ENCODE measurements at places on chromosomes 2 and 18.

DNA sequence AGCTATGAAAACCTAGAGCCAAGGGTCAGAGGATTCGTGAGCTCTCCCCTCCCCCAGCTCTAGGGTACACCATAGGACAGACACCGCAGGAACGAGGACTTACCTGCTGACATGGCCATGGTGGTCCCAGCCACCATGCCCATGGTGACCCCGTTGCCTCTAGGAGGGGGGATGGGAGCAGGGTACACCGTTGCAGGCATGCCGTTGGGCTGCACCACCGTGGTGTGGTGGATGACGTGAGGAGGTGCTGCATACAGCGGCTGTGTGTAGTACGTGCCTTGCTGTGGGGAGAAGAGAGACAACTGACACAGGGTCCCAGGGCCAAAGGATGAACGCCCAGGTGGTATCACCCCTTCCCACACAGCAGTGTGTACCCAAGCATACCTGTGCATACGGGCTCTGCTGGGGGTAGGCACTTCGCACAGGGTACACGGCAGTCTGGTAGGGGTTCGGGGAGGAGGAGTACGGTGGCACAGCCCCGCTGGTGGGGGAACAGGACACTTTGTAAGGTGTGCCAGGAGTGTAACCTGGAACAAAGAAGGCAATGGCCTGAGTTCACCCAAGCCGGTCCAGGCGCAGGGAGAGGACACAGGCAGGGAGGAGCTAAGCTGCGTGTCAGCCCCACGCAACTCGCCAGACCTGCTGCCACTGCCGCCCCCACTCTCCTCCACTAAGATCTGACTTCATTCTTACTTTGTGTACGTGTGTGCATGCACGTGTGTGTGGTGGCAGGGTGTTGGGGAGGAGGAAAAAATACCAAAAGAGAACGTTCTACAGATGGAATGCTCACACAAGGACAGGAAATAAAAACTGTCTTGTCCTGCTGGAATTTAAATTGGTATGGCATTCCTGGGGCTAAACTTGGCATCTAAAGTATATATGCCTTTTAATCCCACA, 37.8 kb downstream of the FAM168B start:
- no peak for DNase-seq

DNA sequence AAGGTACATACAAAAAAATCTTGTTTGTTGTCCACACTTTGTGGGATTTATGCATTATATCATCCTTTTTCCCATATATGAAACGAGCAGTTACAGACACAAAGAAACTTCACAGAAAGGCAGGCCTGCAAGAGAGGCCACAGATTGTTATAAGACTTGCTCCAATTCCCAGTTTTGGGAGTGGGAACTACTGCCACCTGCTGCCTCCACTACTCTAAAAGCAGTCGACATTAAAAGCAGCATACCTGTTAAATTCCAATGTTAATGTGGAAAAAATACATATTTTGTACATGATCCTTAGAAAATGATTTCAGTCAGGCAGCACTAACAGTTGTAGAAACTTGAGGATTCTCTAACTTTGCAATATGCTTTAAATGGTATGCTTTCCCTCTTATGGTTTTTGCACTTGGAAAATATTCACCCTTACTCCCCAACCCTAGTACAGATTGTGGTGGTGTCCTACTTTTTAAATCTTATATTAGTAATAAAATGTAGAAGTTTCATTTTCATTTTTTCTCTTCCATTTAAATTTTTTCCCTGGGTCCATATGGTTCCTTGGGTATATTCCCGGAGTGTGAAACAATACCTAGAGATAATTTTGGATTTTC, 37.9 kb downstream of the SLC38A11 start:
- DNase-seq: no peak

GRCh38 chr2:165293440-165294420, 54.5 kb downstream of the SCN2A start:
- DNase-seq: peak; percentile 20

DNA sequence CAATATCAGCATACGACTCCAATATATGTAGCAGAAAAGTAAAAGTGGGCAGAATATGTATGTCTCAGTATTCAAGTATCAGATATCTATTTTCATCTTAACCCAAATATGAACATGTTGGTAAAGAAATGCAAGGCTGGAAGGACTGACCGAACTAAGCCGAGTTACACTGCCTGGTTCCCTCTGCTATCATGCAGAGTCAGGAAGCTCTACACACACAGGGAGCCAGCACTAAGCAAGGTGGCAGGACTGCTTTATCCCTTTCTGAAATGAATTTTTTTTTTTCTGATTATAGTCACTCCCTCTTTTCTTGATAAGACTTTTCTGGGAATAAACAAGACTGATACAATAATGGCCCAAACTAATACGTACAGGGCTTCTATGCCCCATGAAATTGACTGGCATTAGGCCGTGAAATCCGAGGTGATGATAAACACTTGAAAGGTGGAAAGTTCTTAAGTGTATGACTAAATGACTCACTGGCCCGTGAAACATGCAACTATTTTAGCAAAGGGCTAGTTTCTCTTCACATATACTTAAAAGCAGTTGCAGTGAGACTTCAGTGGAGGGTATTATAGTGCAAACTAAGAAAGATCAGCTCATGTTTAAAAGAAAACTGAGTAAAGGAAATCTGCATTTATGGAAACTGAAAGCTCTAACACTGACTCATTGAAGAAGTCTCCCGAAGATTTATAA, 14.9 kb downstream of the DPP4 start:
- no peak for DNase-seq

GRCh38 chr2:47054868-47055267, 100.2 kb downstream of the STPG4 start:
- no peak for DNase-seq

DNA sequence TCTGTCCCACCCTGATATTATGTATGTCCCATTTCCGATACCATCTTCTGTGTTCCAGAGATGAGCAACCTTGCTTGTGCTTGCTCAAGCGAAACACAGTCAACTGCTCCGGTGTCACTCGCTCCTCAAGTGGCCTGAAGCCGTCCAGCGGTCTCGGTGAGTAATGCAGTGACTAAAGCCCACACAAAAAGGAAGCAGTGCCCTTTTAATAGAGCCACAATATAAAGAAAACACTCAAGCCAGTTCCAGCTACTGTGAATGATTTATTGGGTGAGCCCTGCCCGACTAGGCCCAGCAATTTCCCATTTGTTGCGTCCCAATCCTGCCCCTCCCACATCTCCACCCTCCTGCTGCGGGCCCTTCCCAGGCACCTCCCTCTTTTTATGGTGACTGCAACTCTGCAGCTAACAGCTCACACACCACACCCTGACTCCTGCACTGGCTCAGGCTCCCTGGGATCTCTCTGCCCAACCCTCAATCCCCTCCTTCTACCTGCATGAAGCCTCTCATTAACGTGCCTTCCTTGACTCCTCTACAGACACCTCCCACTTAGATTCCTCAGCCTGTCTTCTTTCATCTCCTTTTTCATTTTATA, 44.2 kb upstream of the DSC1 start:
- peak; percentile 30 for DNase-seq

- DNase-seq: no peak
These were observed 5.7 kb downstream of the RHOB start for GRCh38 chr2:20452551-20452950.

DNA sequence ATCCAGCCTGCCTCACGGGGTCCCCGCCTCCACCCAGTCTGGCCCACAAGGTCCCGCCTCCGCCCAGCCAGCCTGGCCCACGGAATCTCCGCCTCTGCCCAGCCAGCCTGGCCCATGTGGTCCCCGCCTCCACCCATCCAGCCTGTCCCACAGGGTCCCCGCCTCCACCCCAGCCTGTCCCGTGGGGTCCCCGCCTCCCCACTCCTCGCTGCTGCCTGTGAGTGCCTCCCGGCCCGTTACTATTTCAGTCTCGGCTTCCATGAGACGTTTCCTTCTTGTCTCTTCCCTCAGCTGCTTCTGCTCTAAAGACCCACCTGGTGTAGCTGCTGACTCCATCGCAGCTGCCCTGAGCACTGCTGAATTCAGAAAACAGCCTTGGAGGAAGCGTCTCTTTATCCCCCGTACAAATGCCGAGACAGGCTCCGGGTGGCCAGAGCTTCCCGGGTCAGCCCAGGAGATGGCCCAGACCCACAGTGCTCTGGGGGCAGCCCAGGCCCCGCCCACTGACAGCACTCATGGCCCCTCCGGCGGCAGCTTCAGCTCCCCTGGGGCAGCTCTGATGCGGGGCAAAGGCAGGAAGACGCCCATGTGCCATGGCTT, 69.8 kb downstream of the NFATC1 start:
- DNase-seq: peak; percentile 72

- DNase-seq: no peak
These were observed 9.0 kb downstream of the RNF144A start for GRCh38 chr2:6926071-6926732.

DNA sequence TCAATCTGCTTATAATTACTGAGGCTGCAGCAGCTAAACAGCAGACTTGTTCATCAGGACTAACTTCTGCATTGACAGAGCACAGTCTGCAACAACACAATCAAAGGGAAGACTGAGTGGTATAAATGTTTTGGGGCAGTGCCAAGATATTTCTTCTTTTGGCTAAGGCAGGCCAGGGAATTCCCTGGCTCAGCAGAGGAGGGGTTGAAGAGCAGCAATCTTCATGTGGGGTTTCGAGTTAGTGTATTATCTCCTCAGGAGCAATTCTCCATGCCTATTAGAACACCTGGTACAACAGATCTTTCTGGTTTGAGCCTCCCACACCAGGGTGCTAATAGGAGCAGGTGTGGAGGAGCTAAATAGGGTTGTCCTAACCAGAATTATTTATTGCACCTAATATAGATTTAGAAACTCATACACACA, 103.0 kb upstream of the STK17B start:
- no peak for DNase-seq

DNA sequence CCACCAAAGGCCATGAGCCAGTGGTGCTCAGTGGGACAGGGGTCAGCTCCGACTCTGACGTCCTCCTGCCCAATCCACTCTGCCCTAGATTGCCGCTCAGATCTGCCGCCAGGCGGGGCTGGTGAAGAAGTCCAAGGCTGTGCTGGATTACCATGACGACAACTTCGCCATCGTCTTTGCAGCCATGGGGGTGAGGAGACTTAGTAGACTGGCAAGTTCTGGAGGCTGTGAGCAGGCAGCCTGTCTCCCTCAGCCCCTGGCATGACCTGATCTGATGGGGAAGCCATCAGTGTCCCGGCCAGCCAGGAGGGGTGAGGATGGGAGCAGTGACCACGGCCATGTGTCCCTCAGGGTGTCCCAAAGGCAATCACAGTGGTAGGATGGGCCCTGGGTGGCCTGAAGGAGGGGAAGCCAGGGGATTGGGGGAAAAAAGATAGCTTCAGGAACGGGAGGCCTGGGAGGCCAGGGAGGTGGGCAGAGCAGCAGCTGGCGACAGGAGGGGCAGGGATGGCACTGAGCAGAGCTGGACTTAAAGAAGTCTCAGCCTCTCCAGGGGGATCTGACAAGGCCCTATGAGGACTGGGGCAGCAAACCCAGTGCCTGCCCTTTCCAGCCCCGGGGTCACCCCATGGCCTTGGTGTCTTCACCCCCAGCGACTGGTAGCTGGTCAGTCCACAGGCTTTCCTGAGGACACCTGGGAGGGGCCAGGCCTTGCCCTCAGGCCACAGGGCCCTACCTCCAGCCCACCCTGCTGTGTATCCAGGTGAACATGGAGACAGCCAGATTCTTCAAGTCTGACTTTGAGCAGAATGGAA, 17.4 kb upstream of the ANKRD53 start:
- DNase-seq: no peak

- DNase-seq: no peak
These were observed 36.2 kb downstream of the HAT1 start for GRCh38 chr2:171958475-171958874.
